ENCODE measurements at places on chromosomes 5 and 9.

GRCh38 chr9:114641967-114642366 is 15.6 kb downstream of the TEX53 start:
- DNase-seq, result no peak

- DNase-seq, result no peak
These were observed 115.6 kb downstream of the VCAN start for GRCh38 chr5:83586874-83587776.

- no peak for DNase-seq
These were observed 158.1 kb downstream of the HACD4 start for GRCh38 chr9:20873240-20873865.

DNA sequence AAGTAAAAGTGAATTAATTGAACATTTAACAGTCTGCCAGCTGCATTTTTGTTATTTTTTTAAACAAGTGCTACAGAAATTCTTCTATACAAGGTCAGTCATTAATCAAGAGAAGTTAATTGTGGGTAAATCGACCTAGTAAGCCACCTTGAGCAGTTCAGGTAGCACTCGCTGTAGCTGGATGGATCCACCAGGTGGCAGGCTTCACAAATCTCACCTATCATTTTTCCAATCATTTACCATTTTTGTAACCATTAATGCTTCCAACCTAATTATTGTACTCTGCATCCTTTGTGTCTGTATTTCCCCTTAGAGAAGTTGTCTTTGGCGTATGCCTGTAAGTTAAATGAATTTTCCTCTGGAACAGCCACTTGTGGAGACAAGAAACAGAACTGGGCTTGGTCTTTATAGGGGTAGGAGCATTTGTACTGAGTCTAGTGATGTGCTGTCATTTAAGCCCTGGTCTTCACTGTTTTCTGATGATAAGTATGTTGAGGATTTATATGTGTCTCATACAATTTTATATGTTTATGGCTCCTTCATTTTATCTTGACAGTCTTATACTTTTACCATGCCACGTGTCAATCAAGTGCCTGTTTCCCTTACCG is 39.5 kb downstream of the CD180 start:
- DNase-seq, result peak; percentile 23

- no peak for DNase-seq
These were observed 12.5 kb upstream of the SMIM23 start for GRCh38 chr5:171773106-171773505.

DNA sequence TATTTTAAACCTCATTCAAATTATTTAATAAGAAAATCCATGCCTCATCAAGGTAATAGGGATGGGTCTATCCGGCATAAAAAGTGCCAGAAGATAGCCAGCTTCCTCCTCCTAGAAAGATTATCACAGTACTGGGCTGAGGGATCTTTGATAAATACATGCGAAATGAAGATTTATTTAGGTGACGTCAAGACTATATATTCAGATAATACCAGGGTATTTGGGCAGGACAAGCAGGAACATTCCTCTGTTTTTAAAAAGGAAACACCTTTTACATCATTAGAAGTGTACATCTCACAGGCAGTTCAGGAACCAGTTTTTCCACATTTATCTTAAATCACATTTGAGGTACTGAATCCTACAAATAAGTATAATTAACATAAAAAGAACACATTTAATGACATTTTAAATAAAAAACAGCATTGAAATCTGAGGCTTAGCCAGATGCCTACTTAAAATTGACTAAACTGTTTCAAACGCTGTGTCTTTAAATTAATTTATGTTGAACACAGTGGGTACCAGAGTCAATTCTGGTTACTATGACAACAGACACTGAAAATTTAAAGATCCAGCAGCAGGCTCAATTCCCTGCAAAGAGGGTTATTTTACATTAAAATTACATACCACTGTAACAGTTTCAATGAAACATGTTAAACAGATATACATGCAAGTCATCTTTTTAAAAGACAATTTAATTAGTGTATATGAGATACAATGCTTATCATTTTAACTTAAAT is 124.7 kb upstream of the SLCO6A1 start:
- no peak for DNase-seq

- no peak for DNase-seq
These were observed 9.3 kb downstream of the TPPP start for GRCh38 chr5:683551-684481.

DNA sequence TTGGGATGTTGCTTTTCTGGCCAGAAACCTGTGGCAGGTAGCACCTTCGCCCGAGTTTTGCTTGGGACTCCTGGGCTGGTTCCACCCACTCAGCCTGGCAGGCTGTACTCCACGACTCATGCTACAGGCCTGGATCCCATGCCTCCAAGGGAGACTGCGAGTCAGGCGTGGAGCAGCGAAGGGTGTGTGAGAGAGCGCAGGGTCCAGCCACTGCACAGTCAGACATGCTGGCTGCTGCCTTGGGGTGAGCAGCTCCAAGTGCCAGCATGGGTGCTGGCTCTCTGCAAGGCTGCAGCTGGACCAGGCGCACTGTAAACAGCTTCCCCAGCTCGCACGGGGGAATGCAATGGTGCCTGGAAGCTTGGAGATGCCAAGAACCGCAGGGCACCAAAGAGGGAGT is 249.6 kb upstream of the EDIL3 start:
- no peak for DNase-seq

- no peak for DNase-seq
These were observed 78.3 kb upstream of the IRX1 start for GRCh38 chr5:3517348-3517747.

Data from stimulated activated CD4-positive, alpha-beta T cell treated with anti-CD3 and anti-CD28 coated beads, TNF-alpha, amount 100 ng/mL, for 1 hour (primary cell).